ENCODE measurements at places on chromosomes 2 and 18.

GRCh38 chr2:159095813-159096212 is 127.4 kb downstream of the TANC1 start:
- DNase-seq, result no peak

DNA sequence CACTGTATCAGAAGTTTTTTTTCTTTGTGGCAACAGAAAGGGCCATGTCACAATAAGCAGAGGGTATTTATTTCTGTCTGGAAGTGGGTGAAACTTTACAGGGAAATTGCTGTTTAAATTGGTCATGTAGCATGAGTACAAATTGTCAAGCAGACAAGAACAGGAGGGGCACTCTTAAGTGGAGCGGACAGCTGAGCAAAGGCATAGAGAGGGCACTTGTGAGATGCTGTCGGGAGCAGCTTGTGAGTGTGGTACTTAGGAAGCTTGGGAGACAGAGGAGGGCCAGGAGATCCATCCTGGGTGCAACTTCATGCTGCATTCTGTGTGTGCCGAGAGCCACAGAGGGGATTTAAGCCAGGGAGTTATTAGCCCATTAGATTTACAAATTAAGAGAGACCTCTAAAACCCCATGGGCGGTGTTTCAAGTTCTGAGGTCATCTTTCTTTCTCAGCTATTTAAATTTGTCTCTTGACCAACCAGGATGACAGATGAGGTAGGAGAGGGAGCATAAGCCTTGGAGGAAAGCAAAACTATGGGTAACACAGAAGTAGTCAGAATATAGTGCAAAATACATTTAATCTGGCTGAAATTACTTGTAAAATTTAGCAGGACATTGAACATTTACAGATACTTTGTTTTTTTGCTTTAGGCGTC is 30.4 kb downstream of the INPP4A start:
- DNase-seq, result no peak

DNA sequence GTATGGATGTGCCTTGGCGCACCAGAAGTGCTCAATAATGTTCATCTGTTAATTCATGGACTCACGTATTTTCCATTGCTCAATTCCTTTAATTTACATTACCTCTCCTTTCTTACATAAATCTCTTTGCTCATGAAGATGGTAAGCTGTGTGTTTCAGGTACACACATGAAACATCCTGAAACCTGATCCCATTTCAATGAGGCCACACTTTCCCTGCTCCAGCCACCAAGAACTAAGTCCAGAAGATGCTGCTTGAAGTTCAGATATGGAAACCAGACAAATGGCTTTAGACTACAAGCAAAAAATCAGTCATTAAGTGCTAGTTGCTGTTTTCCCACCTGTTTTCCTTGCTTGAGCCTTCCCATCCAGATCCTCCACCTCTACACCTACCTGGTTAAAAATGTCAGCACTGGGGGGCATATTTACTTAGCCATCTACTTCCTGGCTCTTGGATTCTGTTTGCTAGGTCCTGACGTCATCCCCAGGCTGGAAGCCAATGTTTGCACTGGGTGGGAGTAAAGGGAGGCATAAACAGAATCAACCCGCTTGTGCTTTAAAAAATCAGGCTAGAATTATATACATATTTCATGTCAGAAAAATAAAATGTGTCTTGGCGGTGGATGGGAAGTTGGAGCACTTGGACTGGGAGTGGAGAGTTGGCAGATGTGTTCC is 309.7 kb downstream of the OSR1 start:
- DNase-seq, result no peak

DNA sequence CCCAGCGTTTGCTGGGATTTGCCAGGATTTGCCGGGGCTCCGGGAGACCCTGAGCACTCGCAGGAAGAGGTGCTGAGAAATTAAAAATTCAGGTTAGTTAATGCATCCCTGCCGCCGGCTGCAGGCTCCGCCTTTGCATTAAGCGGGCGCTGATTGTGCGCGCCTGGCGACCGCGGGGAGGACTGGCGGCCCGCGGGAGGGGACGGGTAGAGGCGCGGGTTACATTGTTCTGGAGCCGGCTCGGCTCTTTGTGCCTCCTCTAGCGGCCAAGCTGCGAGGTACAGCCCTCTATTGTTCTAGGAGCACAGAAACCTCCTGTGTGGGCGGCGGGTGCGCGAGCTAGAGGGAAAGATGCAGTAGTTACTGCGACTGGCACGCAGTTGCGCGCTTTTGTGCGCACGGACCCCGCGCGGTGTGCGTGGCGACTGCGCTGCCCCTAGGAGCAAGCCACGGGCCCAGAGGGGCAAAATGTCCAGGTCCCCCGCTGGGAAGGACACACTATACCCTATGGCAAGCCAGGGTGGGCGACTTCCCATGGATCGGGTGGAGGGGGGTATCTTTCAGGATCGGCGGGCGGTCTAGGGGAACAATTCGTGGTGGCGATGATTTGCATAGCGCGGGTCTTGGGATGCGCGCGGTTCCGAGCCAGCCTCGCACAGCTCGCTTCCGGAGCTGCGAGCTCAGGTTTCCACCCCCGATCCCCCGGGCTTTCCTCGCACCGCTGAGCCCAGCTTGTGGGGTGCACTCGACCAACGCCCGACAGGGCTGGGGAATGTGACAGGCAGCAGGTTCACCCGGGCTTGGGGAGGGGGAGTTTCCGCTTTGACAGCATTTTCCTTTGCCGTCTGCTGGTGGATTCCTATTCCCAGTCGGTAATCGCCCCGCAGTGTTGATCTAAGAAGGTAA is 2.8 kb downstream of the ONECUT2 start:
- peak; percentile 24 for DNase-seq

DNA sequence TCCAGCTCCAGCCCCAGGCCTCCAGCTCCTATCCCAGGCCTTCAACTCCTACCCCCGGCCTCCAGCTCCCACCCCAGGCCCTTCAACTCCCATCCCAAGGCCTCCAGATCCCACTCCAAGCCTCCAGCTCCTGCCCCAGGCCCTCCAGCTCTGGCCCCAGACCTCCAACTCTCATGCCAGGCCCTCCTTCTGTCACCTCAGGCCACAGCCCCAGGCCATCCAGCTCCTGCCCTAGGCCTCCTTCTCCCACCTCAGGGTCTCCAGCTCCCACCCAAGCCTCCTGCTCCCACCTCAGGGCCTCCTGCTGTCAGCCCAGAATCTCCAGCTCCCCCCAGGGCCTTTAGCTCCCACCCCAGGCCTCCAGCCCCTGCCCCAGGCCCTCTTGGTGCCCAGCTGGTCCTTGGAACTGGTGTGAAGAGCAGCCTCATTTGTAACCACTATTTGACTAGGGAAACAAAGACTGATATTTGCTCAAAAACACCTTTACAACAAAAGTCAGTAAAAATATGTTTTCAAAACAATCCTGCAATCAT is 67.8 kb upstream of the SALL3 start:
- DNase-seq, result no peak

- DNase-seq, result no peak
Observed at GRCh38 chr18:26524002-26524401, 24.4 kb downstream of the KCTD1 start.

- DNase-seq, result no peak
Observed at GRCh38 chr18:73316513-73316912, 448.7 kb upstream of the NETO1 start.

DNA sequence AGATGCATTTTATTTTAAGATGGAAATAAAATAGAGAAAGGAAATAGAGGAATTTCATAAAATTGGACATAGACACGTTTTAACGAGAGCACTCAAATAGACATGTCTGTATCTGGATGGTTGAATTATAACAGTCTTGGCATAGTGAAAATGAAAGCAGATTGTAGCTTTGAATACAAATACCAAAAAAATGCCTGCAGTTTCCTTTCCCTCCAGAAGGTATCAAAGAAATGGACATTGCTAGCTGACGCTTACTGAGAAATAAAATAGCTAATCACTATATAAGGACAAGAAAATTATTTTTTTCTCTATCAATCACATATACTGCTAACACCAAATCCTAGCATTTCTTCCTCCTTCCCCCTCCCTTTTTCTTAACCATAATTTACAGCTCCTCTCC is 11.4 kb upstream of the MAPRE2 start:
- DNase-seq, result no peak

GRCh38 chr18:44198612-44199284 is 481.9 kb upstream of the SETBP1 start:
- no peak for DNase-seq

- peak; percentile 19 for DNase-seq
Observed at GRCh38 chr2:74206180-74206688, 7.8 kb downstream of the MTHFD2 start.

GRCh38 chr2:215799194-215799593 is 214.2 kb downstream of the MREG start:
- no peak for DNase-seq

GRCh38 chr18:77133835-77134496 is 1.4 kb upstream of the MBP start:
- DNase-seq, result no peak

GRCh38 chr2:217559084-217559483 is 443.7 kb downstream of the TNS1 start:
- DNase-seq, result no peak

DNA sequence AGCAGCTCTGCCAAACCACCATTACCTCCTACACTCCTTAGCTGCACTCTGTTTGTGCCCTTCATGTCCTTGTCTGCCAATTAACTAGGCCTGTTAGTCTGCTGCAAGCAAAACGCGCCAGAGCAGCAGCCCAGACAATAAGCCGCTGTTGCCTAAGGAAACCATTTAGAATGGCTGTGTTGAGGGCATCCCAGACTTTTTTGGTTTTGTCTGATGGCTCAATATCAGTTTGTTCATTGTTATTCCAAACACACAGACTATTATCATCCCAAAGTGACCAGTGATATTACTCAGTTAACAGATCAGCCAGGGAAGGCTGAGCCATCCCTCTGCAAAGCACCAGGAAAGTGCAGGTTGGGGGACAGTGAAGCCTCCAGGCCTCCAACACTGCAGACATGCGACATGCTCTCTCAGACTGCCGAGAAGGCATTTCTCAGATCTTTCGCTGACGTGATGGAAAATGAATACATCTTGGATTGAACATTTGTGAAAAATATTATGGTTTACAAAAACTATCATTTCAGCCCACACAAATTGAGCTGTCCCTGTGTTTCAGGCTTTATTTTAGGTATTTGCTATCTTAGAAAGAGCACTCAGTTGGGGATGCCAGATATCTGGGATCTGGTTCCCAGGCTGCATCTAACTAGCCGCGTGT is 182.0 kb upstream of the HNRNPA3 start:
- no peak for DNase-seq

DNA sequence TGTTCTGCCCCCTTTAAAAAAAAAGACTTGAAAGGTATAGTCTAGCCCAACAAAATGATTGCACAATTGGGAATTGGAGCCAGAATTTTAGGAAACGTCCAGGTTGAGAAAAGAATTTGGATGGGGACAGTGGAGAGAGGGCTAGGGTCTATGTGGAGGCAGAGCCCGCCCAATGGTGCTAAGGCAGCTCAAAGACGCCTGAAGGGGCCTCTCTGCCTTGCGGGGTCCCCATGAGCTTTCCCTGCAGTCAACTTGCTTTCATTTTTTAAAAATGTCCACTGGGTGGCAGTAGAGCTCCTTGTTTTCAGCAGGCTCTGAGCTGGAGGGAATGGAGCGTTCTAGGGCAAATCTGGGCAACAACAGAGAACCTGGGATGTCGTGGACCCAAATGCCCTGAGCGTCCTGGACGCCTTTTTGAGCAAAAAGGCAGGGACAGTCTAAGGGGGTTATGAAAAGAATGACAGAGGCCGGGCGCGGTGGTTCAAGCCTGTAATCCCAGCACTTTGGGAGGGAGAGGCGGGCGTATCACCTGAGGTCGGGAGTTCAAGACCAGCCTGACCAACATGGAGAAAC is 40.2 kb upstream of the ITM2C start:
- peak; percentile 33 for DNase-seq

DNA sequence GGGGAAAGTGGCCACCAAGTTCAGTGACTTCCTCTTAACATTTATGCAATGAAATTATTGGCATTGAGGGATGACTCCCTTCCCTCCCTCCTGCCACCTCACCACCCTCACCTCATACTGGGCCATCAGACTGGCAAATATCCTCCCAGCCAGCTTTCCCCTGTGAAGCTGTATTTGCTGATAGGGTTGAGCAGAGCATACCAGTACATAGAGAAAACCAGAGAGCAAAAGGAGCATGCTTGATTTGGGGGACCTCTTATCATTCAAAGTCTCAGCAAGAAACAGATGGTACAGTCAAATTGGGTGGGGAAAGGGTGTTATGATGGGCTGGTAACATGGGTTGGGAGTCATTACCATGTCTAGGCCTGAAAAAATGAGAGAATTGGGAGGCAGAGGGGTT is 19.1 kb upstream of the B3GNT2 start:
- no peak for DNase-seq

DNA sequence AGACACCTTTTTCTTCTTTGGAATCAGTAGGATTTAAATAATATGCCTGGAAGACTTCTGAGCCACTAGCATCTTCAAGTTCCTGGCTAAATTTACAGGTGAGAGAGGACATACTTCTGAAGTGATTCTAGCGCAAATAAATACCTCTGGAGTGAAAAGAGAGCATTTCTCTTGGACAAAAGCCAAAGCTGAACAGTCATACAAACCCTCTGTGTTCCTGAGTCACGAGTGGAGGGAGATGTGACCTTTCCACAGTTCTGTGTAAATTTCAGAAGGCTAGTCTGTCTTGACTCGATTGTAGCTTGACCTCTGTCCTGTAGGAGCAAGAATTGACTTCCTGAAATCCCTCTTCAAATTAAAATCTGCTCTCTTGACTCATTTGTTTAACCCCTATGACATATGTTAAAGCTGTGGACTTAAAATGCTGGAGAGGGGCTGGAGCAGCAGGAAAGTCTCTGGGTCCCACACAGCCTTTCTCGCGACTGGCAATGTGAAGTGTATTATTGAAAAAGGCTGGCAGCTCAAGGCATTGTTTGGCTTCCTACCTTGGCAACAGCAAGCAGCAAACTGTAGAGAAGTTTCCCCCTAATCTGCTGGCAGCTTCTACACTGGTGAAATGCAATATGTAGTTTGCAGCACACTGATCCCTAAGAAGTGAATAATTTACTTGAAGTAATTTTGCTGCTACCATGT is 79.6 kb upstream of the GCFC2 start:
- no peak for DNase-seq

DNA sequence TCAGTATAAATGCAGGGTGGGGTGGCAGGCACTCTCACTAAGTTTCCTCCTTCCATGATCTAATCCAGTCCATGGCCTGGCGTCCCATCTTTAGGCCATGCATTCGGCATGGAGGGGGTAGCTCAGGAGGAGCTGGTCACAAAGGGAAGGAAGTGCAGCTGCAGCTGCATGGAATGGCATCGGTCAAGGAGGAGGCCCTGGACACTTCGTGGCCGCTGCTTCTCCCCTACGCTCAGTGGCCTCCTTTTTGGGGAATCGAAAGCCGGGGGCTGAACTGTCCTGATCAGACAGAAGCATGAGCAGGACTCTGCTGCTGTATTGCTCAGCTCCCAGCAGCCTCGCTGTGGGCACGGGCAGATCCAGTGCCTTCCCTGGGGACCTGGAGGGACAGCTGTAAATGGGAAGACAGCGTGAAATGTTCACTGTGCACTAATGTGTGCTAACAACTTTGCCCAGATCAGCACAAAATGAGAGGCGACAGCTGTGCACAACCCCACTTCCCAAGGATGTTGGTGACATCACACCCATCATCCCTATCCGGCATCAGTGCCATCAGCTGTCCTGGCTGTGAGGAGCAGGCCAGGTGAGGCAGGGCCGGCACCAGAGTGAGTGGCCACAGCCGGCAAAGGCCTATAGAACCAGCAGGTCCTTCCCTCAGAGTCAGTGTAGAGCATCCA is 520.1 kb upstream of the RAB6C start:
- no peak for DNase-seq
